NCI-H460 (cell line): ENCODE measurements at places on chromosomes 11 and 22. TPM values are rescaled to one million over a fixed set of nuclear protein-coding genes. Genes with fewer than 3 reads are reported as not detected.

The NLRP10 gene
- not detected in 2 replicates for total RNA-seq

The STX5 gene
- total RNA-seq = 14.7 and 15.9 TPM in 2 replicates

The MRGPRE gene
- not detected in 2 replicates for total RNA-seq

The CSTPP1 gene
- total RNA-seq = 14.5 and 16.4 TPM in 2 replicates

The CHRM1 gene
- not detected in 2 replicates for total RNA-seq

The ANGPTL5 gene
- not detected in 2 replicates for total RNA-seq

The XPNPEP3 gene
- total RNA-seq = 15.1 and 15.2 TPM in 2 replicates

The H19 gene
- 0.40 and 1.5 TPM in 2 replicates for total RNA-seq

The CNIH2 gene
- total RNA-seq = 0.20 TPM in 1 of 2 replicates, not detected in the other

DNA sequence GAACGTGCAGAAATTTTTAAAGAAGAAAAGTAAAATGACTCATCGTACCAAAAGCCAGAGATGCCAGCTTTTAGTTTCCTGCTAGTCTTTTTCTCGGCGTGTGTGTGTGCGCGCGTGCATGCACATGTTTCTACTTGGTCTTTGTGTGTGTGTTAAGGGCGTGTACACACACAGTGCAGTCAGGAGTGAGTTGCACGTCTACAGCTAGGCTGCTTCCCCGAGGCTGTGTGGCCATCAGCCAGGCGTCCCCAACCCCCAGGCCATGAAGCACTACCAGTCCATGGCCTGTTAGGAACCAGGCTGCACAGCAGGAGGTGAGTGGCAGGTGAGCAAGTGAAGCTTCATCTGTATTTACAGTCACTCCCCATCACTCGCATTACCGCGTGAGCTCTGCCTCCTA, 36.4 kb downstream of the KCNQ1 start:
- DNase-seq = no peak

GRCh38 chr11:80473562-80473961, 1032.7 kb upstream of the TENM4 start:
- no peak for DNase-seq

- no peak for DNase-seq
Measured at GRCh38 chr11:106553304-106553703, 465.0 kb downstream of the GUCY1A2 start.

DNA sequence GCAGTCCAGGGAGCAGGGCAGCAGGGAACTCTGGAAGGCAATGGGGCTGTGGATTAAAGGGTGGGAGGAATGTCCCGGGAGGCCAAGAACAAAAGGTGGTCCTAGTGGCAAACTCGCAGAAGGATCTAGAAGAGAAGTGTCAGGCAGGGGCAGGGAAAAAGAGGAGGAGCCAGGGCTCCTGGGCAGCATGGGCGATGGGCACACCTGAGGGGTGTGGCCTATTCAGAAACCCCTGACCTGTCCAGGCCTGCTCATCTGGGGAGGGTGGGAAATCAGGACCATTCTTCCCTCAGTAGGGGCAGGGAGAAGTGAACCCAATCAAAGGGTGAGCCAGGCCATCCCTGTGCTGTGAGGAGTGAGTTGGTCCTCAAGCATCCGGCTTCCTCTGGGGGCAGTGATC, 108.6 kb downstream of the TRIM29 start:
- DNase-seq = no peak

DNA sequence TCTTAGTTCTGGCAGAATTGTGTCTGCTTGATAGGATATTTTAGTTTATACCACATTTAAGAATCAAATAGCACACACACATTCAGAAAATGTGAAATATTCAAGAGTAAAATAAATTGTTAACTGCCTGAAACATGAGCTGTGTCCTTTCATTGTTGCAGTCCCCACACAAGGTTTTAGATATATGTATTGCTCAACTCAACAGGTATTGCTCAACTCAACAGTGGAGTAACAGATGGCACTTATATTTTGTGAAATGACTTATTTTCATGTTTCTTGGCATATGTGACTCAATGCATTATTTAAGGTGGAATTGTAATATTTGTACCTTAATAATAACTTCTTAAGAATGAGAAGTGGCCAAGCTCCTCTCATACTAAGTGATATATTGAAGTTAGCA, 760.3 kb downstream of the CNTN5 start:
- no peak for DNase-seq

DNA sequence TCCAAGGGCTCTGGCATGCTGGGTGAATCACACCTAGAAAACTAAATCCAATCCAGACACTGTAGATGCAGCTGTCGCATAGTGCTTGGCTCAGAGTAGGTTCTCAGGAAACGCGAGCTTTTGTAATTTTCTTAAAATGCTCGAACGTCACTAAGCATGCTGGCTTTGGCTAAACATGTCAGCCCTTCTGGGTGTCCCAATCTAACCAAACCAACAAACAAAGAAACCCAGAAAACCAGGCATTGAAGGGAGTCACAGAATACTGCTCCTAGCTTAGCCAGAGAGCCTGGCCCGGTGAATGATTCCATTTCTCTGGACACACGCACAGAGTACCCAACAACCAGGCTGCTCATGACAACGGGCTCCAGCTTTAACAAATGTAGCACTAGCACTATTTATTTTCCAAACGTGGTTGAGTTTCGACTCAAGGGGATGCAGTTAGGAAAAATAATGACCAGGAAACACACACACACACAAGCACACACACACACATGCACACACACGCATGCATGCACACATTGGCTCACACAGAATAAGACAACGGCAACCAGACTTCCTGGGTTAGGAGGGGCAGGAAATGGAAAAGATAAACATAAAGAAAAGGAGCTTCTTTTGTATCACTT, 492.6 kb downstream of the MIAT start:
- no peak for DNase-seq
